ENCODE measurements at places on chromosomes 2 and 18.

- DNase-seq: no peak
Observed at GRCh38 chr2:195482010-195482409, 175.0 kb upstream of the SLC39A10 start.

DNA sequence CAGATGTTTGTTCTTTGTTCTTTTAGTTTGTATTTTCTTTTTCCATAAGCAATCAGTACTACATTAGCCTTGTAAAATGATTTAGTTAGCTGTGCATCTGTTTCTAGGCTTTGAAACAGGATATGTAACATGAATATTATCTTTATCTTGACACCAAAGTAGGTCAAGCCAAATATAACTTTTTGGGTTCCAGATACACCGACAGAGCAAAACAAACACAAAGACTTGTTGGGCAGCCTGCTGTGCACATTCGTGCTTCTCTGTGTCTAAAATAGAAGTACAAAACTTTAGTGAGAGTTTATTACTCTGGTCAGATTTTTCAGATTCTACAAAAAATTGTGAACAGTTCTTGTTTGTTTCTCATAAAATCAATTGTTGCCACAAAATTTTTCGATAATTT lies 1059.3 kb upstream of the GYPC start:
- no peak for DNase-seq

DNA sequence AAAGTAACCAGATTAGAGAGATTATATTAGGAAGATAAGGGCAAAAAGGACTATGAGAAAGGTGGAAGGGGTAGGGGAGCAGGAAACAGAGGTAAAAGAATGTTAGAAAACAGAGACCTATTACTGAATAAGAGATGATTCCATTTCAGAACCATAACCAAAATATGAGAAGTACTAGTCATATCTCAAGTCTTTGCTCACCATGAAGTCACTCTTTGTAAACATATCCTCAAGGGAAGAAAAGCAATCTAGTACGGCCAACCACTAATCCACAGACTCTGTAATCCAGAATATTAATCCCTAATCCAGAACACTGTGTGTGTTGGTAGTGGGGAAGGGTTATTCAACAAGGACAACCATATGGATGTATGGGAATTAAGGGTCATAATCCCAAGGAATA lies 92.0 kb downstream of the CDCA7 start:
- no peak for DNase-seq

GRCh38 chr18:29712785-29713184 lies 1329.8 kb downstream of the DSC3 start:
- no peak for DNase-seq

DNA sequence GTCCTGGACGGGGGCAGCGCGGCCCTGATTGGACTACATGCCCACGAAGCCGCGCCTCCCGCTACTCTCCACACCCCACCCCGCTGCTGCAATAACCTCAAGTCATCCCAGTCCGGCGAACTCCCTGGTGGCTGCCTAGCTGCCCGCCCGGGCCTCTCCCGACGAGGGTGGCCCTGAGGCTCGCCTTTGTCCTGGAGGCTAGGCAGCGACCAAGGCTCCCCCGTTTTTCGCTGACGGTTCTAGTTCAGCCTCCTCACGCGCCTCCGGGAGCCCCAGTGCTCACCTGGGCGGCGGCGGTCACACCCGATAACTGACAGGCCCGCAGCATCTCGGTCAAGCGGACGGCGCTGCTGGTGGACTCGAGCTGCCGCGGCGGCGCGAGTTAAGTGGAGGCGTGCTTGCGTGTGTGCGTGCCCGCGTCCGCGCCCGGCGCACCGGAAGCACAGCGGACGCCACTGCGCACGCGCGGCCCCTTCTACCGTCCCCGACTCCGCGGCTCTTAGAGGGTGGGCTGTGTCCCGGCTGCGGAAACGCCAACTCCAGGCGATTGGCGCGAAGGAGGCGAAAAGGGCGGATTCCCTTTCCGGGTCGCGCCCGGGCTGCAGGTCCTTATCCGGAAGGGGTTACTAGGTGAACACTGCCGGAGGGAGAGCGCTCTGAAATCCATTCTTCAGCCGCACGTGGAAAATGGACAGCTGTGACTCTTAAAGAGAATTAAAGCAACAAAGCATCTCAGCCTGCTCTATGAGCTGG lies at the start of gene IMMT:
Gene IMMT (minus strand): TSS at position 408 of the 753 bp plus-strand sequence. CDS start 80 bp downstream, at position 328.
- DNase-seq: peak; percentile 97

- DNase-seq: no peak
Observed at GRCh38 chr2:68566362-68566761, 77.0 kb upstream of the PROKR1 start.

GRCh38 chr18:2967820-2968219 lies 45.1 kb downstream of the LPIN2 start:
- no peak for DNase-seq

GRCh38 chr2:215755641-215756345 lies 257.6 kb downstream of the MREG start:
- DNase-seq: no peak

Data from HAP-1 (cell line).